ENCODE measurements at places on chromosomes 1 and 21.
A peak's percentile ranks its signal among the peaks of the same experiment; 100 is the strongest.

DNA sequence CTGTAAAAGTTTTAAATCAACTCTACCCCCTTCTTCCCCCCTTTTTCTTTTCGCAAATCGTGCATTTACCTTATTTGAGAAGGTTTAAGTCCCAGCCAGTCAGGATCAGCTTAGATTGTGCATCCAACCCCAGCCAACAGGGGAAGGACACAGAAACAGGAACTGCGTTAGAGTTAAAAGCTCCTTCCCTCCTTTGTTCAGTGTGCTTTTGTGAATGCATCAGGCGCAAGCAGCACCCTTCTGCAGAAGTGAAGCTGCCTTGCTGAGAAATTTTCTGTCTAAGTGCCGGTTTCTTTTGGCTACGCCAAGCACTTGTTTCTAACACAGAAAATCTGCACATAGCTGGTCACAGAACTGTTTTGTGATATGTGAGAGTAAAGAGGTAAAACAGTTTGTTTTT lies 56.2 kb upstream of the PRRC2C start:
- no peak for DNase-seq

DNA sequence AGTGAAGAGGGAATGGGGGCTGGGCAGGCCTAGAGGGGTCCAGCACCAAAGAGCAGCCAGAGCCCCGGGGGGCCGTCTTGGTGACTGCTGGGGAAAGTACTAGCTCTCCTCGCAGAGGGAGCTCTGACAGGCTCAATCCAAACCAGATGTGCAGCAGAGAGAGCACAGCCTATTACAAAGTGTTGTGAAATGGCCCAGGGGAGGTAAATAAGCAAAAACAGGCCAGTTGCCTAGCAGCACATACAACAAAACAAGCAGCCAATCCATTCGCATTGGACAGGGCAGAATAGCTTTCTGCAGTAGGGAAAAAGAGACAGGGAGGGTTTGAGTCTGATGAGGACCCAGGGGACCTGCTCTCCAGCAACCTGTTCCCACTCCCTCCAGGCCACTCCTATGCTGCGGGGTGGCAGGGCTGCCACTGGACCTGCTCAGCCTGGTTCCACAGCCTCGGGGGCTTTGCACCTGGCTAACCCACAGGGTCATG lies 239.6 kb upstream of the FGGY start:
- DNase-seq, result no peak

DNA sequence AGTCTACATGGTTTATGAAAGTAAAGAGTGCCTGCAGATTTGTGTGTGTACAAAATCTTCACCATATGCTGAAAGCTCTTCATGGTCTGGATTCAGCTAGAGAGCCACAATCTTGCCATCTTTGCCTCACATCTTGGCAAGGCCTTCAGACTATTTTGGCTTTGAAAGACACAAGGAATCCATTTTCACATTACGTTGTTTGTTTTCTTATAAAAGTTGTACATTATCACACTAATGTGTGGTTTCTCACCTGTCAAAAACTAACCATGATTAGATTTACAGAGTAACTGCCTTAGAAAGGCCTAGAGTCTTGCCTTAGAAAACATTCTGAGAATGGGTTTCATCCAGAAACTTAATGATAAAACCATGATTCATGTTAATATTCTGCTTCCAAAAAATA lies 494.6 kb downstream of the NEGR1 start:
- no peak for DNase-seq

GRCh38 chr1:113219377-113219776 lies 146.4 kb downstream of the LRIG2 start:
- DNase-seq, result no peak

- no peak for DNase-seq
Measured at GRCh38 chr21:37028570-37028969, 22.1 kb downstream of the RIPPLY3 start.

DNA sequence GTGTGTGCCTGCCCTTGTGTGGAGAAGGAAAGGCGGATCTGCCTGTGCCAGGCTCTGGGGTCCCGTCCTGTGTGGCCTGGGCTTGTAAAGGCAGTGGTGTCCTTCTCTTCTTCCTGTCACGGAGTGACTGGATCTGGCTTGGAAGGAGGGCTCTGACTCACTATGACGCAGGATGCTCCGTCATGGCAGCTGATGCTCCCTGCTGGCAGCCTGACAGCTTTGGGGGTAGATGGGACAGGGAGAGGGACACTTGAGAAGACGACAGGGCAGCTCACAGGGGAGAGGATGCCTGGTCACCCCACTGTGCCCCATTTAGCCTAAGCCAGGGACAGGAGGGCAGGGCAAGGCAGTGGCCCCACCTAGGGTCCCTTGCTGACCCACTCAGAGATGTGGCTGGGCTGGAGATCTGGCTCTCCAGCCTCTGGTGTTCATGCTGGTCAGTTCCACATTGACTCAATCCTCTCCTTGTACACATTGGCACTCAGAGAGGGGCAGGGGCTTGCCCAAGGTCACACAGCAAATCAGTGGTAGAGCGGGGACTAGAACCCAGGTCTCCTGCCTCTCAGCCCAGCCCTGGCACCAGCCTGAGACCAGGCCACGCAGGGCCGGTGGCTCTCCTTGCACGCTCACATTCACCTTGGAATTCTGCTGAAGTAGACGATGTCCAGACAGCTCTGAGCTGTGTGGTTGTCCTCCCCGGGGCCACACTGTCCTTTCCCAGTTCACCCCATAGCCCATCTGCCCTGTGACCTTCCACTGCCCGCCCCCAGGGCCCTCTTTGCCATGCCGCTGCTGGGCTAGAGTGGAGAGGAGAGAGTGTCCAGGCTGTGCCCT lies 2.8 kb upstream of the FAM131C start:
- DNase-seq, result no peak

- DNase-seq, result no peak
Measured at GRCh38 chr1:196078691-196079090, 529.5 kb downstream of the KCNT2 start.

DNA sequence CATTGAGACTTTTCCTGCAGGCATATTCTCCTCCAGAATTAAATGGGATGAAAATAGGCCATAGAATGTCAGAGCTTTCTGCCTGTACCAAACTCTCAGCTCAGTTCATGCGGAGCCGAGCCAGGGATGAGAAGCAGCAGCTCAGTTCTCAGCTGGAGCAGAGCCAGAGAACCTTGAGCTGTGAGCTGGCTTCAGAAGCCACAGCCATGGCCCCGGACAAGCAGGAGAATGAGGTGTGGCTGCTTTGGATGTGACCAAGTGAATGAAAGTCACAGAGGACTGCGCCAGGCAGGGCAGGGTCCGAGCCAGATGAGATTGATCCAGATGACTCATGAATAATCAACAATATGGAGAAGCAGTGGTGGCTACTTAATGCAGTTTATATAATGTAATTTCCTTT lies 633.8 kb downstream of the NCAM2 start:
- no peak for DNase-seq

GRCh38 chr1:77672374-77672773 lies 10.1 kb downstream of the ZZZ3 start:
- DNase-seq, result no peak

DNA sequence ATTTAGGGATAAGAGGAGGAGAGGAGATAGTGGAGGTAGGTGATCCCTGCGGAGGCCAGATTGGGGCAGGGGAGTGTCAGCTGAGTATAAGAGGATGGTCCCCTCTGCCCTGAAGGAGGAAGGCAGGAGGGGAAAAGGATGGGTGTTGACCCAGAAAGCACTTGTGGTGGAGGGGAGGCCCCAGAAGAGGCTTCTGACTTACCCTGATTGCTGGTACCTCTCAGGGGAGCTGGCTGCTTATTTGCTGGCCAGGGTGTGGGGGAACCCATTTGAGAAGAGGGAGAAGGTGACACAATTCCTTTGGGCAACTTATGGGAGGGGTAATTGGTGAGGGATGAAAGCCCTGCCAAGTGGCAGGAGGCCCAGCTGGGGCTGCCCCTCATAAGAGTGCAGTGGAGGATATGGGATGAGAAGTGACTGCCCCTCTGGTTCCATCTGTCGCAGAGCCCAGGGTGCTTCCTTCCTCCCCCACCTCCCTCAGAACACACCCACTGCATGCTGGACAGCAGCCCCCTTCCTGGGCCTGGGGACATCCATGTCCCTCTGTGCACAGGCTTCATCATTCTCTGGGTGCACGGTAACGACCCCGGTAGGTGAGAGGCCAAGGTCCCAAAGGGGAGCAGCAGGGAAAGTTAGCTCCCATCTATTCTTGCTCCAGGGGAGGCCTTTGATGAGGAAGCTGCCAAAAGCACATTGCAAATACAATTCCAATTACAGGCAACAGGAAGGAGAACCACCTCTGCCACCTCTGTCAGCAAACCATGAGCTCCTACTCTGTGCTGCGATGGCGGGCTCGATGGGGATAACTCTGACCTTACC lies 1.4 kb upstream of the PCSK9 start:
- DNase-seq, result no peak

GRCh38 chr1:57312869-57313268 lies 111.0 kb downstream of the DAB1 start:
- DNase-seq, result no peak

GRCh38 chr1:58318157-58319005 lies 228.1 kb downstream of the OMA1 start:
- no peak for DNase-seq

DNA sequence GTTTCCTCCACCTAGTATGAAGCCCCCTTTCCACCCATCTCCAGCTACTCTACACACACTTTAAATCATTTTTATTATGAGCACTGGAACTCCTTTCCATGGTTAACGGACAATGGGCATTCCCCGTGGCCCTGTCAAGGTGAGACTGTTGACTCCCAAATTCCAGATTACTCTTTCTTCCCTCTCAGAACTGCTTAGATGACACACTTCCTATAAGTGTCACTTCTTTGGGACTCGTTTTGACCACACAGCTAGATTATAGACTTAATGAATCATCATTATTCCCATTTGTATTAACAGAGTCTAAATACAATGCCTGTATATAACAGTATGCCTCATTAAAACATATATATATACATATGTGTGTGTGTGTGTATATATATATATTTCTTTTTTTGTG lies 215.1 kb downstream of the BRINP3 start:
- DNase-seq, result no peak

DNA sequence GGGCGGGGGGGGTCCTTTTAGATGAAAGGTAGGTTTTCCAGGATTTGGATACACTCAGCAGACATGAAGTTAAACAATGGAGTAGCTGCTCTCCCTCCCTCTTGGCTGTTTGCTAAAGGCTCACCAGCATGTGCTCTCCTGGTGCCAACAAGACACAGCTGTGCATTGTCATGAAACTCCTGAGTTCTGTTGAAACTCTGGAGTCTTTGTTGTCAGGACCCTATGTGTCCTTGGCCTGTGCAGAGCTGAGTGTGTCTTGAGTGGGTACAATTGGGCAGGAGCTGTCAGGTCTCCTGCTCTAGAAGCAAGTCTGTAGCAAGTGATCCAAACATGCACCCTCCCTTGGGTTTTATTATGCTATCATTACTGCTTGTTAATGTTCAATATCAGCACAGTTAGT lies 12.7 kb downstream of the TBX19 start:
- no peak for DNase-seq

- no peak for DNase-seq
Measured at GRCh38 chr1:4027008-4027407, 126.9 kb upstream of the C1orf174 start.

DNA sequence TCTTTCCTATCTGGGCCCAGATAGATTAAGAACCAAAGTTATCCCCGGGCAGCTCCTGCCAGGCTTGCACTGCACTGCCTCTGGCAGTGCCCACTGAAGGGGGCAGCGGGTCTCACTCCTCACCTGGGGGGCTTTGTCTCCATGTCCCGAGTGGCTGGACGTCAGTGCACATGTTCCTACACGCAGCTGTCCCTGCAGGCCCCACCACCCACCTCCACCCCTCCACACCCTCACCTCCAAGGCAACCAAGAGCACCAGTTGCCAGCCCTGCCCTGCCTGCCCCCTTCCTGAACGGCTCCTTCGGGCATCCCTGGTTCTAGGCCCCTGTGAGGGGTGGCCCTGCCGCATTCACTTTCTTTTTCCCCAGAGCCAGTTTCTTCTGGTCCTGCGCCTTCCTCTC lies 147.2 kb downstream of the PEX14 start:
- no peak for DNase-seq

DNA sequence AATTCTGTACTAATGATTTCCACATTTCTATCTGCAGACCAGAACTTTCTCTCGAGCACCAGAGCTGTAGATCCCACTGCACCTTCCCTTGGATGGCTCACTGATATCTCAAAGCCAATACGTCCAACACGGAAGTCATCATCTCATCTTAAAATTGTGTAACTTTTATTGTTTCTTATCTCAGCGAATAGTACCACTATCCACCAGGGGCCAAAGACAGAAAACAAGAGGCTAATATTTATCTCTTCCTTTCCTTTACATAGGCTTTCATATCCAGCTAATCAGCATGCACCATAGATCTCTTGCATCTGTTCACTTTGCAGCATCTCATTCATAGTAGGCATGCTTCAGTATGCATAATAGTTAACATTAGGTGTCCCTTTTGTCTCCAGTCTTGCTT lies 303.6 kb downstream of the PTPRC start:
- DNase-seq, result no peak

DNA sequence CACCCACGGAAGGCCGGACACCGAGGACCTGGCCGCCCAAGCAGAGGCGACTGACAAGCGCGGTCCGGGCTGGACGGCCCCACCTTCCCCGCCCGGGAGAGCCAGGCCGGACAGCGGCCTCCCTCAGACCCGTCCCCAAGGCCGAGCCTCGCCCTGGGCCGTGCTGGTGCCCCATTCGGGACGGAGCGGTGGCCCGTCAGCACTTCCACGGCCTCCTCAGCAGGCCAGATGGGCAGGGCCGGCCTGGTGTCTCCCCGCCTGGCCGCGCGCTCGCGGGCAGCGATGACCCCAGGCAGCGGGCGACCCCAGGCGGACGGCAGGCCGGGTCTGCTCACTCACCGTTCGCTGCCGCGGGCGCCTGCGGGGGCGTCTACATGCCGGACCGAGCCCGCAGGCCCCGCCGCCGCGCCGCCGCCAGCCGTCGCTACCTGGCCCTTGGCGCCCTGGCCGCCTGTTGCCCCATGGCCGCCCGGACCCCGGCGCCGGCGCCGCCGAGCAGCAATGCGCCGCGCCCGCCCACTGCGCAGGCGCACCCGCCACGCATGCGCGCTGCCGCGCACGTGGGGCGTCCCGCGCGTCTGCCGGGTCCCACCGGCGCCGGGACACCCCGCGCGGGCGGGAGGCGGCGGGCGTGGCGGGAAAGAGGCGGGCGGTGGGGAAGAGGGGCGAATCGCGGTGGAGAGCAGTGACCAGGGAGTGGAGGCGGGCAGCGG lies at the start of gene NADK:
Gene NADK (minus strand): TSS at position 521 of the 713 bp plus-strand sequence. CDS start 13,064 bp downstream, outside the sequence.
- peak; percentile 59 for DNase-seq

DNA sequence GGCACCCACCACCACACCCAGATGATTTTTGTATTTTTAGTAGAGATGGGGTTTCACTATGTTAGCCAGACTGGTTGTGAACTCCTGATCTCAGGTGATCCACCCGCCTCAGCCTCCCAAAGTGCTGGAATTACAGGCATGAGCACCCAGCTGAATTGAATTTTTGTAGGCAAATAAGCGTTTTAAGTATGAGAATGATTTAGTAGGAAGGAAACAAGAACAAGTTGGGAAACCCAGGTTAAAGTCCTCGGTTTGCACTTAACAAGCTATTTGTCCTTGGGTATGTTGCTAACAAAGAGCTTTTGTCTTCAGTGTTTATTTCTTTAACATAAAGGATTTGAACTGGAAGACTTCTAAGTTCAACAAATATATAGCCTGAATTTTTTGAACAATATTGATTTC lies 23.9 kb downstream of the BTF3L4 start:
- no peak for DNase-seq

GRCh38 chr21:34216718-34217032 lies 143.3 kb downstream of the MRPS6 start:
- DNase-seq, result no peak

GRCh38 chr1:8969937-8970336 lies 24.3 kb downstream of the CA6 start:
- DNase-seq, result no peak

Measured in activated gamma-delta T cell treated with Interleukin-2 at 50 U/mL for 16 hours (primary cell).